WTC11 (cell line): ENCODE measurements at places on chromosomes 12 and 14. TPM values are rescaled to one million over a fixed set of nuclear protein-coding genes. Genes with fewer than 3 reads are reported as not detected.

Gene COX8C
- not detected in 3 replicates for total RNA-seq

Gene FAM234B
- total RNA-seq = 25.9 to 28.6 TPM (median 26.2 TPM) in 3 replicates

Gene INHBE
- 3.2 to 5.0 TPM (median 3.3 TPM) in 3 replicates for total RNA-seq

Gene PSMA6
- 197 to 215 TPM (median 210 TPM) in 3 replicates for total RNA-seq

DNA sequence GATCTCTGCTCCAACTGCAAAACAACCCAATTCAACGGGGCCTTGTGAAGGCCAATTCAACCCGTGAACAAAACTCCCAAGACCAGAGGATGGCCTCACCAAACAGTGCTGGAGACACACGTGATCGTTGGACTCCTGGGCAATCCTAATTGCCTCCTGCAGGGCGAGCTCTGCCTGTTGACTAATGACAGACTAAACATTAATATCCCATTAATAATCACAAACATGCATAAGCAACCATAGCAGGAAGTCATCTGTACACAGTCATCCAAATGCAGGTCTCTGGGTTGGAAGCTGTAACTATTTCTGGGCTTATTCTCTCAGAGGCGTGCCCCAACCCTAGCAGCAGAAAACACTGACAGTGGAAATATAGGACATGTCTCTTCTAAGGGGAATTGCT, 21.0 kb downstream of the ANAPC5 start:
- no peak overlapping the region for H3K4me3 ChIP-seq
- peaks cover 75% of the 10 kb centered on the region for H3K36me3 ChIP-seq
- no peak overlapping the region for H3K27ac ChIP-seq
- no peaks in the 10 kb centered on the region for H3K27me3 ChIP-seq

GRCh38 chr12:67474934-67475620, 173.5 kb upstream of the DYRK2 start:
- H3K27me3 ChIP-seq = peaks cover 3% of the 10 kb centered on the region; the same call in 1 of the 2 replicates
- no peaks in the 10 kb centered on the region for H3K36me3 ChIP-seq
- H3K4me3 ChIP-seq = no peak overlapping the region
- H3K27ac ChIP-seq = no peak overlapping the region
- no peak for DNase-seq
- H3K4me1 ChIP-seq = peaks cover 30% of the 10 kb centered on the region

GRCh38 chr14:88245321-88245720, 77.7 kb downstream of the KCNK10 start:
- H3K36me3 ChIP-seq = no peaks in the 10 kb centered on the region
- DNase-seq = no peak
- no peak overlapping the region for H3K4me3 ChIP-seq
- H3K4me1 ChIP-seq = peaks cover 5% of the 10 kb centered on the region; the same call in 1 of the 2 replicates
- H3K27me3 ChIP-seq = no peaks in the 10 kb centered on the region
